ENCODE measurements at places on chromosomes 3 and 15. TPM values are rescaled to one million over a fixed set of nuclear protein-coding genes. Genes with fewer than 3 reads are reported as not detected.

DNA sequence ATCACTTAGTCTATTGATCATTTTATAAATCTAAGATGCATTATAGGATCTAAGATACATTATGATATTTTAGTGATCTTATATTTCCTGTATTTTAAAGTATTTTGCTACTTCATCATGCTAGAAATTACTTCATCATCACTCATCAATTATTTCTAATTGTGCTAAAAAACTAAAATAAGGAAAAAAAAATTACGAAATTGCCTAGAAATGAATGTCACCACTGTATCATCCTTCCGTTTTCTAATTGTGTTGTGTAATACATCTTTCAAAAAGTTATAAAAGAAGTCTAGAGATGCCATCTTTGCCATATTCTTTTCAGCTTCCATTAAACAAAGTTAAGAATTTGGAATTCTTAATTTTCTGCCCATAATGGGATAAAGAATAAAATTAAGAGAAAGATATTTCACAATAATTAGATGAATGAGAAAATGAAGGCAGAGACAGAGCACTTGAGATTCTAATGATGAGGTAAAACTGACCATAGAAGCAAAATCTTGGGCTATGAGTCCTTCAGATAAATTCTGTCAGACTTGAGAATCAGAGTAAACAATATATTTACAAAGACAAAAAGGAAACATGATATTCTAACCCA is 48.8 kb downstream of the ALDH1A2 start:
- no peak for DNase-seq

DNA sequence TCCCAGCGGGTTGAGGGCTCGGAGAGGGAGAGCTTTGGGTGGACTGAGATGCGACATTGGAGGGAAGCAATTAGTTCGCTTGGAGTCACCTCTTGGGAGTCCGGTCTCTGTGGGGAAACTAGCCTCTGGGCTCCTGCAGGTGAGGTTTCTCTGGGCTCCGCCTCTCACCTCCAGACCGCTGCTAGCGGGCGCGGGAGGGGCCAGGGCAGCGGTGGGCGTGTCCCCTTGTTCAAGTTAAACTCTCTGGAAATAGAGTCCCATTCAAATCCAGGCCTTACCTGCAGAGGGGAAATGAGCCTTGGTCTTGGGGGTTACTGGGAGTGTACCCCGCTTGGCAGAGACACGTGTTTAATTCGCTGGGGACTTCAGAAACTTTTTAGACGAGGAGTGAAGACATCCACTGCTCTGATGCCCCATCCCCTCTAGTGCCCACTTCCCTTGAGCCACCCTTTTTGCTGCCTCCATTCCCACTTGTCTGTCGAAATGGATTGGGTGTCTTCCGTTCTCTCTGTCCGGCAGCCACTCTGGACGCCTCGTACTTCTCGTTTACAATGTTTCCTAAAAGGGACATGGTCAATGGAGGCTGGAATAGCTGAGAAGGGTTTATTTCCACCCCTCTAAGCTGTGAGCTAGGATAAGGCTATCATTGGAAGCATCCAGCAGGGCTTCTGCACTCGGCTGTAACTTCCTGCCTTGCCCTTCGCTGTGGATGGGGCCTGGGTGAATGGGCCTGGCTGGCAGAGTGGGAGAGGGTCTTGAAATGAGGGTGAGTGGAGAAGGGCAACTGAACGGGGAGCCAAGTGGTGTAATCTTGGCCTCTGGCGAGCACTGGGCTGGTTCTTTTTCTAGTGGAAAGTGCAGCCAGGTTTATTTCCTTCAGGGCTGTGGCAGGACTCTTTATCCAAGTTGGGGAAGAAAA is 1.1 kb downstream of the MITF start:
- DNase-seq = no peak

DNA sequence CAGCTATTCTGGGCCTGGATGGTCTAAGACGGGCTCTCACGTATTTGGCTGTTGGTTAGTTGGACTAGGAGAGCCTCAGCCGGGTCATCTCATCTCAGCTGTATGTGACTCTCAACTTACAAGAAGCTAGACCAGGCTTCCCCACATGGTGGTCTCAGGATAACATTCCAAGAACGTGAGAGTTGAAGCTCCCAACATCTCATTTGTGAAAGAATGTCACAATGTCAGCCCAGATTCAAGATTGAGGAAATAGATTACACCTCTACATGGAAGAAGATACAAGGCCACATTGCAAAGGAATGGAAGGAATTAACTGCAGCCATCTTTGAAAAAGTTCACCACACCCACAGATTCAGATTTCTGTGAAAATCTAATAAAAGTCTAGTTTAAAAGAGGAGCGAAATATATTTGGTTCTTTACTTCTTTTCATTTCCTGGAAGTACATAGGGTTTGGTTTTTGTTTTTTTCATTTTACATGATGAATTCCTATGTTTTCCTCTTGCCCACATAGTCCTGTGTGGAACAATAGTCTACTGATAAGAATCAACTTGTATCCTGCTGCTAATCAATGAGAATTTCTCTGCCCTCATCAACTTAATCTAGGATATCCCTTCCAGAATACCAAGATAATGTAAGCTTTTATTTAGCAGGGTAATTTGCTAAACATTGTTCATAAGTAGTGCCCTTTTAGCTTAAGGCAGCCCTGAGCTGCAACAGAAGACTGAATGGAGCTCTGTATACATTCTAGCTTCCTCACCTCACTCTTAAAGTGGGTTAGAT is 116.5 kb downstream of the CMSS1 start:
- DNase-seq = no peak

DNA sequence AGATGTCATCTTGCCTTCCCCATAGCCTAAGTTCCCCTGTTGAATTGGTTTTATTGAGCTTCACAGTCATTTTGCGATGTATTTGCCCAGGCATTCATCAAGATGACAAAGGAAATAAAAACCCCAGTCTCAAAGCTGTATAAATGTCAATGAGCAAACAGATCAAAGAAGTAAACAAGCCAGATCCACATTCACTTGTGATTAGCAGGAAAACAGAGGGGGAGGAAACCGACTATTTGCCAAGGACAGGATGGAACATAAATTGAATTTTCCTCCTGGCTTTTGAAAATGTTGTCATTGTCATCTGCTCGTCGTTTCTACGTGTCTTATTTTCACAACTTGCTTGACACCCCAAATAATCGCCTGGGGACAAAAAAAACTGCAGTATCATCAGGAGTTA is 83.5 kb downstream of the SV2B start:
- DNase-seq = no peak

Gene RBMS3
- 26.7 TPM for total RNA-seq

Gene SPATA12
- 0.10 TPM for total RNA-seq

Gene PLSCR2
- 1.4 TPM for total RNA-seq

Gene SCN11A
- total RNA-seq = under 0.01 TPM

Gene SLC25A26
- 26.0 TPM for total RNA-seq
